ENCODE measurements at places on chromosomes 12 and 14.

DNA sequence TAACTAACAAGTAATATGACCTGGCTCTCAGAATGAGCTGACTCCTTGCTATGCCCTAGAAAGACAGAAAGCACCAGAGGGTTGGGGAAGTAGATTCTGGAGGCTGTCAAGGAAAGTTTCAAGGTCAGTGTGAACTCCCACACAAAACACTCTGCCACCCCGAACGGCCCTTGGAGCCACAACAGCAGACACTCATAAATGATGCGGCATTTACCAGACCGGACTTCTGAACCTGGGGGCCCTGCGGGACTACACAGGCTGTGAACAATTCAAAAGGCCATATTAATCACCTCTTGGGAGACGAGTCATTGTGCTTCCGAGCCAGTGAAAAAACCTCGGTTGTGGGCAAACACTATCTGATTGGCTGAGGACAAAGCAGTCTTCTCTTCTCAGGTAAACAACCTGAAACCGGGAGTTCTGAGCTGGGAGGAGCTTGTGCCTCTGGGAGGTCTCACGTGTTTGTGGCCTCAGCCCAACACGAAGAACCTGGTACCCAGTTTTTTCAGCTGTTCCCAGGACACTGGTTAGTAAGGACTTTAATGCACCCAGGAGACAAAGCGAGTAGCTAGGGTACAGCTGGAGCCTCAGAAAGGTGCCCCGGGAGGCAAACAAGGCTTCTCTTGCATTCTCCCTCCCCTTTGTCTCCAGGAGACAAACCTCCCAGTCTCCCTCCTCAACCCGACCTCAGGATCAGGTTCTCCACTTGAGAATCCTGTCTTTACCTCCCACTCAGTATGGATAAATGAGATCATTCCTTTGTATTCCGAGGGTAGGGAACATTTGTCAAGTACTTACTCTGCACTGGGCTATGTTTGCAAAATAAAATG, 35.3 kb downstream of the VWF start:
- peak; percentile 97 for DNase-seq

DNA sequence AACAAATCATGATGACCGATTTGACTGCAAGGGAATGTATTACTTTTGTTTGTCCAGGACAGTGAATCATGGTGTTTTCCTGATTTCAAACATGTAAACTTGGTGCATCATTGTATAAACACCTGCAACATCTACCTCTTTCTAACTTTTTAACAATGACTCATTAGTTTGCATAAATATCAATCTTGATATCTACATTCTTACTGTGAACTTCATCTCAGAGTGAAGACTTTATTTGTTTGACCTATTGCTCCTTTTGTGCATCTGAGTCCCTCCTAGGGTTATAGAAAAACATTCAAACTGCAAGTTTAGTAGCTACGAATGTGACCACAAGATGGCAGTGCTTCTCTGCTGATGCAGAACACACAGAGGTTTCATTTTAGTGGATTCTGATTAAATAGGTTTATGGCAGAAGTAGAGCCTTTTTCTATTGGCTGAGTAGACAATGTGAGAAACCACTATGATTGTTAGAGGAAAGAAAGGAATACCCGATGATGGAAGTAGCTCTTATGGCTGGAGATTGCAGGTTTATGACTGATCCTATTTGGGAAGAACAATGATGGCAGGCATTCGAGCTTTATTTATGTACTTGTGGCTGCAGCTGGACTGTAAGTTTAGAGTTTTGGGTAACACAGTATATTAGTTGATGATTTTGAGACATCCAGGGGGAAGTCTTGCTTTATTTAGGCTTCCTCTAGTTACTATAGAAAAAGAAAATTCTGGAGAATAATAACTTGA, 244.2 kb upstream of the OR4E1 start:
- DNase-seq, result no peak

DNA sequence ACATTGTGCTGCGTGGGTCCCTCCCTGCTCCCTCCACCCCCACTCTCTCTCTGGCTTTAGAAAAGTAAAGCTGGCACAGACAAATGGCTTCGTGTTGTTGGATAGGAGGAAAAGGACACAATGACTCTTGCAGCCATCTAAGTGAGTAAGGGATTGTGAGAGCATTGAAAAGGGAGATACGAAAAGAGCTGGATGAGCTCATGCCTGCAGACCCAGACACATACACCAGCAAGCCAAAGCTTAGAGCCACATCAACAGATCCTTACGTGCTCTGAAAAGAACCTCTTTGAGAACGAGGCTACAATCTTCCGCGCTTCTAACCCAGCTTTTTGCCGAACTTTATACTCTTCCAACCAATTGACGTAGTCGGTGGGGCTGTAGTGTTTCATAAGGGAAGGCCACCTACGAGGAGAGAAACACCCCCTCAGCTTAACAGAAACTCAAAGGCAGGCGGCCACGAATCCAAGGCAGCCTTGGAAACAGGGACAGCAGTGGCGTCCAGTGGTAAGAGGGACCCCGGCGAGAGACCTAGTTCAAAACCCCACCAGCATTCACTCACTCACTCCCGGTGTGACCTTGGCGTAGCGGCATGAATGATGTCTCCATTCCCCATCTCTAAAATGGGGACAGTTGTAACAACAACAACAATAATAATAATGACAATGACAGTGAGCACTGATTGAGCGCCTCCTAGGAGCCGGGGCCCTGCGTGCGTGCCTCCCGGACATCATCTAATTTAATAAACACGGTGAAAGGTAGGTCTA, 1.1 kb downstream of the FBXO21 start:
- DNase-seq, result no peak

DNA sequence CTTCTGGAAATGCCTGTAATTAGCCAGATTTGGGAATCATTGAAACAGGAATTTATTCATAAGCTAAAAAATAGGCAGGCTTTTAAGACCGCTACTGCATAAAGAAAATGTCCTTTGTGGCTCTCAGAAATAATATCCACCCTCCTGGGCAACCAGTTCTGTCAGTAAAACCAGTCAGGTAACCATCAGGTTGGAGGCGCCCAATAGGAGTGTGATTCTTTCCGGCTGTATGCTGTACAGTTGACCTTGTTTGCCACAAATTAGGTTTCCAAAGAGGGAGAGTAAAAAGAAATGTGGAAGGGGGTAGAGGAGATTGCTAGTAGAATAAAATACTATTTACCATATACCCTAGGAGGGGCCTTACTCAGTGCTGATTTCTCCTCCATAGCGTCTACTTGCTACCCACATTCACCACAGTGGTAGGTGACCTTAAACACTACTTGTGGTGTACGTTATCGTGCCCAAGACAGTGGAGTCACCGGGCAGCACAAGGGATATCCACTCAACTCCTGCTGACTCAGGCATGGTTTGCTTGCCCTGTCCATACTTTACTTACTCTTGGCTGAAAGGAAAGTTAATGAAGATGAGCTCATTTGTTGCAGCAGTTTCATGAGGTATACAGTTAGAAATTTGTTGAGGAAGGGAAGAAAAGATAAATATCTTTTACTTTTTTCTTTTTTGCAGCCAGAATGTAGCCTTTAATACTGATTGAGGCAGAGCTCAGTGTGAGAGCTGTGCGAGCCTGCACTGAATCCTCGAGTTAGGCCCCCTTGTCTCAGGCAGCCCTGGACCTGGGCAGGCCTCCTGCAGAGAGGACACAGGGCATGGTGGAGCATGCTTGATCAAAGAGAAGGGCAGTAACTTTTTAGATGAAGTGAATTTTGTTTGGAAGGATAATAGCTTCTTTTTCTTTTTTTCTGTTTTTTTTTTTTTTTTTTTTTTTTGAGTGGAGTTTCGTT, 76.7 kb downstream of the DIP2B start:
- DNase-seq, result no peak

DNA sequence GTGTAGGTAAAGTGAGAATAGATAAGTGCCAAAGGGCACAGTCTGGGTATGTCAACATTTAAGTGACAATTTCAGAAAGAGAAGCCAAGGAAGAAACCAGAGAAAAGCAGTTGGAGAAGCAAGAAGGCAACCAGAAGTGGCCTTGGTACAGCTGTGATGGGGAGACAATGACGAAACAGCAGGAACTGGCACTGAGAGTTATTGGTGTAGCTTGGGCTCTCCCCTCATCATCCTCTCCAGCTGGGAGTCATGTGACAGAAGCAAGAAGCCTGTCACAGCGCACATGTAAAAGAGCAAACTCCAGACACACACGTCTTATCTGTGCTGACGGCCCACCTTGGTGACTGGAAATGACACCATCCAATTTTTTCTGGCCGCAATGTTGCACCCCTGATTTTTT, 203.3 kb upstream of the NUDT4 start:
- no peak for DNase-seq

DNA sequence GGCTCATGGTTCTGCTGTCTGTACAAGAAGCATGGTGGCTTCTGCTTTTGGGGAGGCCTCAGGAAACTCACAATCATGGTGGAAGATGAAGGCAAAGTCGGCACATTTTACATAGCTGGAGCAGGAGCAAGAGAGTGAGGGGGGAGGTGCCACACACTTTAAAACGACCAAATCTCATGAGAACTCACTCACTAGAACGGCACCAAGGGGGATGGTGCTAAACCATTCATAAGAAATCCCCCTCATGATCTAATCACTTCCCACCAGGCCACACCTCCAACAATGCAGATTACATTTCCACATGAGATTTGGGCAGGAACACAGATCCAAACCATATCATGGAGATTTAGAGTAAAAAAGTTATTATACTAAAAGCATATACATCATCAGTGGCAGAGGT, 13.6 kb upstream of the LEMD3 start:
- no peak for DNase-seq

DNA sequence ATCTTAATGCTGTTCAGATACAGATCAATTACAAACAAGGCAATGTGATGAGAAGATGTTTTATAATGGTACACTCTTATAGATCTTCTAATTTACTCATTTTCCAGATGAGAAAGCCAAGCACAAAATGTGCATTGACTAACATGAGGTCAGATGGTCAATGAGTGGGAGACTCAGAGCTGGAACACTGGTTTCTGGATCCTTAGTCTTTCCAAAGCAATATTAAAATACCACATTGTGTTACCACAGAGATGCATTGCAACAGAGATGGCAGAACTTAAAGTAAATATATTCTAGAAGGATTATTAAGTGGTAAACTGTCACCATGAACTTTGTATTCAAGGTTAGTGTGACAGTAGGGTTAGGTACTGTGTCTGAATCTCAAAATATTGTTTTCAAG, 113.6 kb downstream of the SLC15A5 start:
- DNase-seq, result no peak

GRCh38 chr14:89378119-89378518, 38.9 kb downstream of the FOXN3 start:
- DNase-seq, result no peak

DNA sequence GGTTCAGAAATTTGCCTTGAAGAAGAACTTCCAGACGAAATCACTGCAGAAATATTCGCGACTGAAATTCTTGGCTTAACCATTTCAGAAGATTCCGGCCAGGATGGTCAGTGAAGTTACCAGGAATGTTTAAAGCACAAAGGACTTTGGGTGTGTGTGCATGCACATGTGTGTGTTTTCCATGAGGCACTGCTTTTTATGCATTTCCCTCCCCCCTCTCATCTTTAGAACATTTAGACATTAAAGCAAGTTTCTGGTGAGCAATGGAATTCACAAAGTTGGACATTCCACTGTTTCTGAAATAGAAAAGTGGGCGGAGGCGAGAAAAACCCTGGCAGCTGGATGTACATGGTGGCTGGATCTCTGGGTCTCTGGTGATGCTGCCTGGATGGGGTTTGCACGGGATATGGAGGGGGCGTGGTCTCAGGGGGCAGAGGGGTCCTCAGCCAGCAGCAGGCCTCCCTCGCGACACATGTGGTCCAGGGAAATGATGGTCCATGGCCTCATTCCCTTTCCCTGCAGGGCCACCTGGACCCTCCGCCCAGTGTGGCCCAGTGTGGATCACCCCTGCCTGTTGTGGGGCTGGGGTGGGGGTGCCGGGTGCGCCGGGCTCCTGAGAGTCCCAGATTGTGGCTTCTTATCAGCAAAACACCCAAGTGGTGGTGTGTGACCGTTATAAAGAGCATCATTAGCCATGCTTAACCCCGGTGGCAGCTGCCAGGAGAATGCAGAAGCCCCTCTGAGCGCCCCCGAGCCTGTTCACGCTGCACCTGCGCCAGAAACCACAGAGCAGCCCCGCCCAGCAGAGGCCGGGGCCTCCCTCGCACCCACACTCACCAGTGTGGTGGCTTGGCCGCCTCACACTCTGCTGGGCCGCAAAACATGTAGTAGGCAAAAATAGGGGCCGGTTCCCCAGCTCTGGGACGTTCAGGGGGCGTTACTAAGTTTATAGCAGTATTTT, 17.8 kb upstream of the BCL7A start:
- no peak for DNase-seq

- DNase-seq, result no peak
Measured at GRCh38 chr12:27534060-27534764, 10.2 kb downstream of the PPFIBP1 start.

GRCh38 chr12:2283916-2284315, 231.1 kb downstream of the CACNA1C start:
- no peak for DNase-seq

- DNase-seq, result no peak
Measured at GRCh38 chr14:40983604-40984003, 623.1 kb upstream of the LRFN5 start.

DNA sequence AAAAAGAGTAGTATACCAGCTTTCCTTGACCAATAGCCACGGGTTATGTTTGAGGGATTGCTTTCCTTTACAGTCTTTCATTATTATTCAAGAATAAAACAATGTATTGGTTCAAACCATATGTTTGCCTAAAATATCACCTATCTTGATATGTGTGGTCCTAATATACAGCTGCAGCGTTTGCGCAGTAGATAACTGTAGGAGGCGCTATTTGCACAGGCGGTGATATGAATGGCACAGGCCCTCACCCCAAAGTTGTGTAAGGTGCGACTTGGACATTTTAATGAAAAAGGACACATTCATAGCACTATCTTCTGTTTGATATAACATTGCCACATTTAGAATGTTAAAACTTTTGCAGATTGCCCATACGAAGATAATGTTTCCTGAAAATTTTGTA, 298.4 kb downstream of the TRHDE start:
- DNase-seq, result no peak

DNA sequence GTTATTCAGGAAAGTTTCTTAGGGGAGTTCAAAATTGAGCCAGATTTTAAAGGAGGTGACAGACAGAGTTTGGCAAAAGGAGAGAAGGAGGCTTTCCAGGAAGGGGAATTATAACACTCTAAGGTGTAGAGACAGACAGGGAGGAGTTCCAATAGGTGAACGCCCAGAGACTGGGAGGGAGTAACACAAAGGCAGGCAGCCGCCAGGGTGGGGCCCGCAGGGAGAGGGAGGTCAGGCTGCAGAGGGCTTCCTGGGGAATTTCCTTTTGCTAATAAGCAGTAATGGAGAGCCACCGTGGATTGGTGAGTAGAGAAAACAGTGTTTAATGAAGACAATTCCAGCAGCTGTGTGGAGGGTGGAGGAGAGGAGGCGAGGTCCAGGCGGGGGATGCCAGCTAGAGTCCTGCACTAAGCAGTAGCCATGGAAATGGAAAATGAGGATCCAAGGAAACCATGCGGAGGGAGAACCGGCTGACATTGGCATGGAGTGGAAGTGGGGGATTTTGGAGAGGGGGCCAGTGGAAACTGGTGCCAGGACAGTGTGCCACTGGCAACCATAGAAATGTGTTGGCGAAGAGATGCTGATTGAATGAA, 22.2 kb downstream of the GRIN2B start:
- DNase-seq, result no peak
